ENCODE measurements at places on chromosomes 4 and X. TPM values are rescaled to one million over a fixed set of nuclear protein-coding genes. Genes with fewer than 3 reads are reported as not detected.

Gene MAOB
- not detected for total RNA-seq

Gene TNIP3
- 0.89 TPM for total RNA-seq

Gene KIAA0232
- total RNA-seq = 17.2 TPM

Gene APBB2
- 0.44 TPM for total RNA-seq

- no peak for DNase-seq
- no peak overlapping the region for H3K4me3 ChIP-seq
- H3K4me1 ChIP-seq = no peaks in the 10 kb centered on the region
- H3K36me3 ChIP-seq = no peaks in the 10 kb centered on the region
Observed at GRCh38 chr4:14568351-14568750, 433.9 kb upstream of the CPEB2 start.

GRCh38 chr4:124641715-124642381, 70.7 kb downstream of the ANKRD50 start:
- H3K27ac ChIP-seq = no peak overlapping the region
- no peaks in the 10 kb centered on the region for H3K4me1 ChIP-seq
- no peak for DNase-seq
- H3K4me3 ChIP-seq = no peak overlapping the region
- H3K36me3 ChIP-seq = no peaks in the 10 kb centered on the region
- no peaks in the 10 kb centered on the region for H3K27me3 ChIP-seq

- no peaks in the 10 kb centered on the region for H3K27me3 ChIP-seq
- H3K4me1 ChIP-seq = no peaks in the 10 kb centered on the region
- H3K27ac ChIP-seq = no peak overlapping the region
- no peaks in the 10 kb centered on the region for H3K36me3 ChIP-seq
- no peak overlapping the region for H3K4me3 ChIP-seq
- no peak for DNase-seq
Observed at GRCh38 chr4:38275331-38276100, 315.3 kb downstream of the PTTG2 start.

DNA sequence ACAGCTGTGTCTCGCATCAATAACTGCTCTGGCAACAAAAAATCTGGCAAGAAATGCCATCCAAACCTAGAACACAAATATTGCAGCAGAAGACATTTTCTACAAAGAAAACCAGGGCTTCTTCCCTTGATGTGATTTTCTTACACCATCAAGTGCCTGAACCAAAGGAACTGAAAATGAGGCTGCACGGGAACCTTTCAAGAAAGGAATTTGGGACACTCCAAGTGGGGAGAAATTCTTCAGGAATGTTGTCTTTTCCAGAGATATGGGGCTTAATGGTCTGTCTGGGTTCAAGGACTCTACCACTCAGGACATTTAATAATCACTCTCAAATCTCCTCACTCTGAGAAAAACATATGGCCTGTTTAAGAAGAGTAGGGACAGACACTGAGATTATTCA, 57.6 kb downstream of the PRDM5 start:
- no peak for DNase-seq
- no peaks in the 10 kb centered on the region for H3K27me3 ChIP-seq
- no peak overlapping the region for H3K4me3 ChIP-seq

- peaks cover 4% of the 10 kb centered on the region for H3K27me3 ChIP-seq
- H3K4me3 ChIP-seq = no peak overlapping the region
- DNase-seq = no peak
Observed at GRCh38 chr4:9792381-9792780, 10.9 kb downstream of the DRD5 start.

DNA sequence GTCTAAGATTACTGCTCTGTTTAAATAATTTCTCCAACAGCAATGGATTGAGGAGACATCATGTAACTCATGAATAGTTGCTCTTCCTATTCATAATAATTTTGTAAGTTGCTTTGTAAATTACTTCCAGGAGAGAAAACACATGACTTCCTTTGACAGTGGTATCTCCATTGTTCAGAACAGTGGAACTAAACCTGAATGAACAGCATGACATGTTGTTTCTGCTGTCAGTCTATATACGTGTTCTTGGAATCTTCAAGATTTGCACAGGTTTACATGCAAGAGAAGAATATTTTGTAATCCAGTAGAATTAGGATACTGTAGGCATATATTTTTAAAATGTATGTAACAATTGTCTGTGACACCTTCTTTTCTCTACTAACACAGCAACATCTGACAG, 618.8 kb upstream of the GRID2 start:
- H3K36me3 ChIP-seq = no peaks in the 10 kb centered on the region
- no peaks in the 10 kb centered on the region for H3K4me1 ChIP-seq
- no peak for DNase-seq
- H3K27me3 ChIP-seq = no peaks in the 10 kb centered on the region
- no peak overlapping the region for H3K4me3 ChIP-seq
- H3K27ac ChIP-seq = no peak overlapping the region

DNA sequence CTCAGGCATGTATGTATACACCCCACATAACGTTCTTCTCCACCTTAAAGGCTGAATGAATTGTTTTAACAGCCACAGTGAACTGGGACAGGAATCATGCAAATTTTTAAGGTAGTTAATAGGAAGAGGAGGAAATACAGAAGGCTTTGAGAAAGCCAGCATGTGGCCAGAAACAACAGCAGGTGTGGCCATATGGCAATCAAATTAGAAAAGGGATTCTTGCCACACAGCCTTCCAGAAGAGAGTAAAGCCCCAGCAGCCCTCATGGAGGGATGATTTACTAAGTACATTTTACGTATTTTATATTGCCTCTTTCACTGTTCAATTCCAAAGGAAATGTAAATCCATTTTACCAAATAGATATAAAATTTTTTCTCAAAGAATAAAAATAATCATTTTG, 792.2 kb downstream of the ADGRL3 start:
- DNase-seq = no peak
- no peaks in the 10 kb centered on the region for H3K27me3 ChIP-seq
- no peak overlapping the region for H3K4me3 ChIP-seq
- no peaks in the 10 kb centered on the region for H3K4me1 ChIP-seq
- no peak overlapping the region for H3K27ac ChIP-seq

DNA sequence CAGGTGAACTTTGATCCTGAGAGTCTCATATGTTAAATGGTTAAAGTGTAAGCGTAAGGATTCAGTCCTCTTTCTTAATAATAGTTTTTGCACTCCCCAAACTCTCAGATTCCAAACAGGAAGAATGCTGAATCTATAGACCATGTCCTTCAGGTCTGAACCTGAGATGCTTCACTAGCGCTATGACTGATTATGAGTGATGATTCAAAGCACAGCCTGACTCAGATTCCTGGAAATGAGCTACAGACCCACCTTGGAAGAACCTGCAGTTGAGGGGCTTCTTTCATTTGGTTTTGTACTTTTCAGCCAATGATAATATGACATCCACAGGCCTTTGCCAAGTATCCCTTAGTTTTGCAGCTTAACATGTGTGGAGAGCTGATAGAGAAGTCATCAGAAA, 1.4 kb downstream of the EDNRA start:
- no peaks in the 10 kb centered on the region for H3K4me1 ChIP-seq
- no peaks in the 10 kb centered on the region for H3K27me3 ChIP-seq
- no peak overlapping the region for H3K27ac ChIP-seq
- DNase-seq = no peak
- H3K36me3 ChIP-seq = no peaks in the 10 kb centered on the region

GRCh38 chr4:113060853-113061252, 11.4 kb downstream of the ANK2 start:
- no peak overlapping the region for H3K27ac ChIP-seq
- H3K27me3 ChIP-seq = no peaks in the 10 kb centered on the region
- no peaks in the 10 kb centered on the region for H3K36me3 ChIP-seq
- DNase-seq = no peak
- no peaks in the 10 kb centered on the region for H3K4me1 ChIP-seq

DNA sequence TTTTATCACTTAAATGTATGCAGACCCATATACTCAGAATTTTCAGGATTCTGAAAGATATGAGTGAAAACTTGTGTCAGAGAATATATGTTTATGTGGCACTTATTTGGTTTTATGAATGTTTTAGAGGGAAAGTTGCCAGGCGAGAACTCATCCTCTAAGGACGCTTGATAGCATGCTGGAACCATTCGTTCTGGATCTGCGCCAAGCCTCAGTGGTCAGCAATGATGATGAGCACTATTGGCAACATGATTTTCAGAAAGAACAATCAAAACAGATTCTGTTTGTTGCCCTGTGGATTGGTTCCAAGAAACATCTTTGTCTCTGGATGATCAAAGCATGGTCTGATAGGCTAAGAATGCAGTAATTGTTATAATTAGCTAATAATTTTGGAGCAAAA, 32.1 kb upstream of the RAPGEF2 start:
- no peak overlapping the region for H3K4me3 ChIP-seq
- H3K36me3 ChIP-seq = no peaks in the 10 kb centered on the region
- no peak overlapping the region for H3K27ac ChIP-seq
- H3K4me1 ChIP-seq = no peaks in the 10 kb centered on the region
- no peak for DNase-seq

- H3K27me3 ChIP-seq = no peaks in the 10 kb centered on the region
- H3K4me1 ChIP-seq = no peaks in the 10 kb centered on the region
- H3K27ac ChIP-seq = no peak overlapping the region
- peak overlapping the region; percentile 44 for H3K4me3 ChIP-seq
- no peaks in the 10 kb centered on the region for H3K36me3 ChIP-seq
- DNase-seq = no peak
Observed at GRCh38 chrX:8037593-8038348, 110.6 kb upstream of the PNPLA4 start.

DNA sequence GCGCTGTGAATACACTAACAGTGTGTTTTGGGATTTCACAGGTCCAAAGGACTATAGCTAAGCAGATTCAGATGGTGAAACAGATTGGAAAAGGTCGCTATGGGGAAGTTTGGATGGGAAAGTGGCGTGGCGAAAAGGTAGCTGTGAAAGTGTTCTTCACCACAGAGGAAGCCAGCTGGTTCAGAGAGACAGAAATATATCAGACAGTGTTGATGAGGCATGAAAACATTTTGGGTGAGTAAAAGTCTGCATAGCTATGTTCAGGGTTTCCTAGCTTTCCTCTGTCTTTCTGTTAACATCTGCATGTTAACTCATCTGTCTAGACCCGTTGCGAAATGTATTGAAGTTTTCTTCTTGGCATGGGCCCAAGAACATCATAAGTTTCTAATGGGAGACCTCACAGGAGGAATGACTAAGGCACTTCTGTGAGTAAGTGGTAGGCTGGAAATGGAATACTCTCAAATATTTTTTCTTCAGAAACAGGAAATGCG, 372.1 kb downstream of the BMPR1B start:
- no peak overlapping the region for H3K27ac ChIP-seq
- no peaks in the 10 kb centered on the region for H3K36me3 ChIP-seq
- H3K4me1 ChIP-seq = no peaks in the 10 kb centered on the region
- no peak for DNase-seq
- no peaks in the 10 kb centered on the region for H3K27me3 ChIP-seq

GRCh38 chr4:140095694-140096482, 58.1 kb downstream of the MAML3 start:
- peaks cover 5% of the 10 kb centered on the region for H3K4me1 ChIP-seq
- no peaks in the 10 kb centered on the region for H3K36me3 ChIP-seq
- H3K27ac ChIP-seq = peak overlapping the region; percentile 73
- no peaks in the 10 kb centered on the region for H3K27me3 ChIP-seq

DNA sequence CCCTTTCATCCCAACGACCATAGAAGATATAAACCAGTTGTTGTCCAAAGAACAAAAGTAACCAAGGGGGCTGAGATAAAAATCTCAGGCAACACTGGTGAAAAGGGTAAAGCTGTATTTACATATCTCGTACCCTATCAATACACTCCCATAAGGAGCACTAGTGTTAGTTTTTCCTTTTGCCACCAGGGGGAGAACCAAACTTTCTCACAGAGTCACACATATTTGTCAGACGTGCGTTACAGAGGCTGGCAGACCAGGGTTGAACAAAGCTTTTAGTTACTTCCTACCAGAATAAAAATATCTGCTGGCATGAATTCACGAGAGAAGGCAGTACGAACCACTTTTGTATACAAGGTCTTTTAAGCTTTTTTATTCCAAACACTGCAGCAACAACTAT, 88.3 kb downstream of the AMELX start:
- DNase-seq = no peak
- H3K36me3 ChIP-seq = no peaks in the 10 kb centered on the region
- no peaks in the 10 kb centered on the region for H3K4me1 ChIP-seq
- no peak overlapping the region for H3K4me3 ChIP-seq
- no peak overlapping the region for H3K27ac ChIP-seq
- no peaks in the 10 kb centered on the region for H3K27me3 ChIP-seq

- H3K27ac ChIP-seq = no peak overlapping the region
- no peaks in the 10 kb centered on the region for H3K36me3 ChIP-seq
- DNase-seq = no peak
Observed at GRCh38 chrX:42934020-42934726, 156.2 kb upstream of the PPP1R2C start.

Data from naive thymus-derived CD4-positive, alpha-beta T cell (primary cell).